Activated CD8-positive, alpha-beta memory T cell treated with anti-CD3 and anti-CD28 coated beads, Interleukin-2, amount 10 ng/mL, durations not matched to agents 7 days and 5 days (primary cell): ENCODE measurements at places on chromosomes 12 and 14. TPM values are rescaled to one million over a fixed set of nuclear protein-coding genes. Genes with fewer than 3 reads are reported as not detected.

- H3K27ac ChIP-seq: no peak overlapping the region
- H3K4me3 ChIP-seq: no peak overlapping the region
- peaks cover 9% of the 10 kb centered on the region for H3K4me1 ChIP-seq
- DNase-seq: no peak
Observed at GRCh38 chr14:68762953-68763764, 29.7 kb downstream of the ZFP36L1 start.

- H3K27me3 ChIP-seq: peaks cover 50% of the 10 kb centered on the region
- peaks cover 2% of the 10 kb centered on the region for H3K4me1 ChIP-seq
- no peak overlapping the region for H3K27ac ChIP-seq
- DNase-seq: no peak
- H3K36me3 ChIP-seq: no peaks in the 10 kb centered on the region
- H3K4me3 ChIP-seq: no peak overlapping the region
Observed at GRCh38 chr12:55024575-55024974, 4.8 kb downstream of the NEUROD4 start.

PLEKHD1 gene
- total RNA-seq: 0.12 TPM

DNA sequence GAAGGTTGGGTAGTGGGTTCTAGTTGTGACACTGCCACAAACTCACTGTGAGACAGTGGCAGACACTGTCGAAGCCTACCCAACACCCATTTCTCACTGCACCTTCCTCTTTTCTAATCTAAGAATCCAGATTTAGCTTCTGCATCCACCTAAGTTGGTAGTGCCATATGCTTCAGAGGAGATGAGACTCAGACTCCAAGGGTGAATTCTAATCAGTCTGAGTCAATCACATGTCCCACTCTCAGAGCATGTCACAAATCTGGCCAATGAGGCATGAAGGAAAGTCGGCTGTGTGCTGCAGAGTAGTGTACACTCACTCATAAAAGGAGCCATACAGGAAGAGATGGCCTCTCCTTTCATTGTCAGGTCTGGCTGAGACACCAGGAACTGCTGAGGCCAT lies 102.1 kb upstream of the RAP1B start:
- DNase-seq: no peak
- H3K4me1 ChIP-seq: peaks cover 5% of the 10 kb centered on the region
- H3K27me3 ChIP-seq: no peaks in the 10 kb centered on the region
- peaks cover 8% of the 10 kb centered on the region for H3K36me3 ChIP-seq

- H3K27ac ChIP-seq: no peak overlapping the region
- no peaks in the 10 kb centered on the region for H3K4me1 ChIP-seq
- no peaks in the 10 kb centered on the region for H3K36me3 ChIP-seq
- H3K27me3 ChIP-seq: no peaks in the 10 kb centered on the region
- no peak overlapping the region for H3K4me3 ChIP-seq
Observed at GRCh38 chr14:53872681-53873089, 83.9 kb downstream of the BMP4 start.

CCDC177 gene
- not detected for total RNA-seq

ANAPC5 gene
- total RNA-seq: 138 TPM

DNA sequence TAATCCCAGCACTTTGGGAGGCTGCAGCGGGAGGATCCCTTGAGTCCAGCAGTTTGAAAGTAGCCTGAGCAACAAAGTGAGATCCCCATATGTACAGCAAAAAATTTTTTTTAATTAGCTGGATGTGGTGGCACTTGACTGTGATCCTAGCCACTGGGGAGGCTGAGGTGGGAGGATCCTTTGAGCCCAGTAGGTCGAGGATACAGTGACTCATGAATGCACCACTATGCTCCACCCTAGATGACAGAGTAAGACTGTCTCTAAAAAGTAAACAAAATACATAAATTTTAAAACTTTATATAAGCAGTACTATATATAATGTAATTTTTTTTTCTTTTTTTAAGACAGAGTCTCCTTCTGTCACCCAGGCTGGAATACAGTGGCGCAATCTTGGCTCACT lies 115.4 kb downstream of the ESR2 start:
- H3K36me3 ChIP-seq: peaks cover 45% of the 10 kb centered on the region
- no peak overlapping the region for H3K27ac ChIP-seq
- H3K27me3 ChIP-seq: no peaks in the 10 kb centered on the region
- no peak overlapping the region for H3K4me3 ChIP-seq

DNA sequence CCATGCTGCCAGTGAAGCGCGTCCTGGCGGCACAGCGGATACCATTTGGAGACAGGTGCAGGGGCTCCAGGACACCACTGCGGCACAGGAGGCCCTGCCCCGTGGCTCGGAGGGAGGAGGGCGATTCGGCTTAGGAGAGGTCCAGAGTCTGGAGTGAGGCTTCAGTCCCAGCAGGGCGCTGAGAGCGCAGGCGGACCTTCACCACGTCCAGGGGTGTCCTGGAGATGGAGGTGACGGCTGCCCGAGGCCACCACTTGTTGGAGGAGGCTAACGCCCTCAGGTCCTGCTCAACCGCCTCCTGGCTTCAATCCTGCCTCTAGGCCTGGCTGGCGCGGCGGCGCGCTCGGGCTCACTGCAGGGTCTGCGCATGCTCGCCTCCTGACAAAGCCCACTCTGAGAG lies 45.7 kb downstream of the EIF2S3B start:
- H3K4me1 ChIP-seq: peaks cover 31% of the 10 kb centered on the region
- no peak overlapping the region for H3K4me3 ChIP-seq
- no peak for DNase-seq
- peaks cover 41% of the 10 kb centered on the region for H3K36me3 ChIP-seq
- no peaks in the 10 kb centered on the region for H3K27me3 ChIP-seq

DNA sequence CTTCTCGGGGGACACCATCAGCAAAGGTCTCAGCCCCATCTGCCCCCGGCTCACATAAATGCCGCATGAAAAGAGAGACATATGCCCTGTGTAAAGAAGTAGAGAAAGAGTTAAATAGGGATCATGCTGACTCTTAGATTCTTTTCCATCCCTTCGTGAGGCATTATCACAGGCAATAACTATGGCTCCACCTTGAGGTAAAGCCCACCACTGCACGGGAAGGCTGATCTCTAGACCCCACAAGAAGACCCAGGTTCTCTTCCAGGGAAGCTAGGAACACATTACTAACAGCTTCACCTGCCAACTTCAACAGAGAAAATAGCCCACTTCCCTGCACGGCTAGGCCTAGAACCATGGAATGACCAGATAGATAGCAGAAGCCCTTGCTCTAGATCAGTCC lies 14.1 kb upstream of the NOP2 start:
- H3K36me3 ChIP-seq: peaks cover 56% of the 10 kb centered on the region
- H3K4me1 ChIP-seq: peaks cover 8% of the 10 kb centered on the region
- DNase-seq: no peak
- H3K4me3 ChIP-seq: no peak overlapping the region

GRCh38 chr14:76953311-76953945 lies 75.1 kb downstream of the IRF2BPL start:
- H3K36me3 ChIP-seq: no peaks in the 10 kb centered on the region
- H3K4me3 ChIP-seq: peak overlapping the region; percentile 44
- peak overlapping the region; percentile 72 for H3K27ac ChIP-seq
- DNase-seq: peak; percentile 69
- H3K27me3 ChIP-seq: no peaks in the 10 kb centered on the region

ADAM21 gene
- total RNA-seq: not detected

DNA sequence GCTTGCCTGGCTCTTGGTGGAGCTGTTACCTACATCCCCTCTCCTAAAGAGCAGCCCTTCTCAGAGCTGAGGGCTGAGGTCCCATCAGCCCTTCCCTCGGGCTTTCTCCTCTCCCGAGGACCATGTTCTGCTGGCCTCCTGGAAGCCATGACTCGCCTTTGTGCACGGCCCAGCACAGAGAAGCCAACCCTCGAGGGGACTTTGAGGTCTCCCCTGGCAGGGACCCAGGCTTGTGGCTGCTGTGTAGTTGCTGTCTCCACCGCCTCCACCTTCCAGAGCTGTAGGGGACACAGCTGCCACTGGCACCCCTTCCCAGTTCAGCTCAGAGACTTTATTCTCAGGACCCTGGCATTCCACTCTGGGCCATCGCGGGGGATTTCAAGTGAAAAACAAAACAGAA lies 22.9 kb upstream of the CCND2 start:
- H3K27ac ChIP-seq: no peak overlapping the region
- DNase-seq: no peak
- peaks cover 11% of the 10 kb centered on the region for H3K4me1 ChIP-seq
- H3K4me3 ChIP-seq: no peak overlapping the region
- H3K36me3 ChIP-seq: peaks cover 2% of the 10 kb centered on the region
- H3K27me3 ChIP-seq: peaks cover 9% of the 10 kb centered on the region

DNA sequence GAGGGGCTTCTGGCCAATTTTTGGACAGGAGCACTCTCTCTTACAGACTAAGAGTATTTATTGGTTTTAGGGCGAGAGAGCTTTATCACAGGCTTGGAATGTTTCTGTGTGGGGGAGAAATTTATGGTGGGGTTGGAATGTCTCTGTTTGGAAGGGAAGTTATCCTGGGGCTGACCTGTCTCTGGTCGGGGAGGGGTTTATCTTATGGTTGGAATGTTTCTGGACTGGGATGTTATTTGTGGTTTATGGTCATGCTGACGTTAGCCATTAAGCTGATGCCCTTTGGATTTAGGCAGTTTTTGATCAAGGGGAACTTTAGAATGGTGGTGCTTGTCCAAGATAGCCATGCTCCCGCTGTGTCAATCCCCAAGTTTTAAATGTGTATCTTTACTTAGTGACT lies 614.8 kb downstream of the DIO2 start:
- H3K27me3 ChIP-seq: no peaks in the 10 kb centered on the region
- no peak for DNase-seq

TAS2R14 gene
- total RNA-seq: 1.8 TPM

DNA sequence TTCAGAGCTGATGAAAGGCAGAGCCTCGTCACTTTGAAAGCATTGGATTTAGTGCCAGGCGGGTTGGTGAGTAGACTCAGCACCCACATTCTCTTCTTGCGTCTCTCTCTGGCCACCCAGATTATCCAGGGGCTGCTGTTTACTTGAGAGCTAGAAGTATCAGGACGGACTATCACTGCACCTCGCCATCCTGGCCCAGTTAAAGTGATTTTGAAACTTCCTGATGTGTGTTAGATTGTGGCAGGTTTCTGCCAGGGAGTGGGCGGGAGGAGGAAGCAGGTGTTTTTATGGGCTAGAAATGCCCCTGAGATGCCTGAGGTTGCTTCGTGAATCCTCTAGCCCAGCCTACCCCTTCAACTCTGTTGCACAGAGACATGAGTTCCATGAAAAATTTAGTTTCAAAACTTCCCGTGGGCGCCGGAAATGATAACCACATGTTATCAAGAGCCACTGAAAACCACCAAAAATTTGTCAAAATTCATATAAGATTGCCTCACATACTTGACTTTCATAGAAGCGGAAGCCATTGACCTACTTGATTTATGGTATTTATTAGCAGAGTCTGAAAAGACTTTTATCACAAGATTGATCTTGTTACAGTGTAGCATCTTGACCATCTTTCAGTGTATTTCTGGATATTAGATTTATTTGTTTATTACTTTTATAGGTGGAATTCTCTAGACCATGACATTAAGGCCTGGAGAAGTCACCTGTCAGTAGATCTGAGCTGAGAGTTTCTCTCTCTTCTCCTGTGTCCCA lies 466.0 kb downstream of the RAD51B start:
- peaks cover 2% of the 10 kb centered on the region for H3K36me3 ChIP-seq
- no peak overlapping the region for H3K4me3 ChIP-seq

- H3K4me3 ChIP-seq: no peak overlapping the region
- H3K27me3 ChIP-seq: no peaks in the 10 kb centered on the region
- H3K36me3 ChIP-seq: no peaks in the 10 kb centered on the region
- DNase-seq: no peak
- H3K4me1 ChIP-seq: peaks cover 8% of the 10 kb centered on the region
Observed at GRCh38 chr14:68137704-68138619, 318.4 kb downstream of the RAD51B start.

RNU4-1 gene
- total RNA-seq: 2,122 TPM

DNA sequence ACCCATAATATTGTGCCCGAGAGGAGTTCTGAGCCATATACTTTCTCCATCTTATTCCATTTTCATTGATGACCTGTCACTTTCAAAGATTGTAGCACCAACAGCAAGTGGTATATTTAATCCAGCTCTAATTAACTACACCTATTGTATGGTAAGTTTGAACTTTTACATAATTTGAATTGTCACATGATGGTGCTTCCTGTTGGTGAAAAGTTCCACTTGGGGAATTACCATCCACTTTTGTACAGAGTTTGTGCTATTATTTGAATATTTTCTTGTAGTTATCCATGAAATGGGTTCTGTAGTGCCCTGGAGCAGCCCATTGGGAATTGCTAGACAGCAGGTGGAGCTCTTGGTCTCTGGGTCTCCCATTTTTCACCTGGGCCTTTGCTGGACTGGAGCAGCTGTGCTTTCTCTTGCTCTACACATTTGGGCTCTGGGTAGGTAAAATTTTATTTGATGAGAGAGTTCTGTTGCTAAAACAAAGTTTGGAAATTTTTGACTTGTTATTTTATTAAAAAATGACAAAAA lies 3.0 kb downstream of the SMCO3 start:
- peaks cover 11% of the 10 kb centered on the region for H3K4me1 ChIP-seq
- H3K27ac ChIP-seq: no peak overlapping the region
- no peaks in the 10 kb centered on the region for H3K36me3 ChIP-seq
- H3K4me3 ChIP-seq: no peak overlapping the region
- DNase-seq: no peak

DNA sequence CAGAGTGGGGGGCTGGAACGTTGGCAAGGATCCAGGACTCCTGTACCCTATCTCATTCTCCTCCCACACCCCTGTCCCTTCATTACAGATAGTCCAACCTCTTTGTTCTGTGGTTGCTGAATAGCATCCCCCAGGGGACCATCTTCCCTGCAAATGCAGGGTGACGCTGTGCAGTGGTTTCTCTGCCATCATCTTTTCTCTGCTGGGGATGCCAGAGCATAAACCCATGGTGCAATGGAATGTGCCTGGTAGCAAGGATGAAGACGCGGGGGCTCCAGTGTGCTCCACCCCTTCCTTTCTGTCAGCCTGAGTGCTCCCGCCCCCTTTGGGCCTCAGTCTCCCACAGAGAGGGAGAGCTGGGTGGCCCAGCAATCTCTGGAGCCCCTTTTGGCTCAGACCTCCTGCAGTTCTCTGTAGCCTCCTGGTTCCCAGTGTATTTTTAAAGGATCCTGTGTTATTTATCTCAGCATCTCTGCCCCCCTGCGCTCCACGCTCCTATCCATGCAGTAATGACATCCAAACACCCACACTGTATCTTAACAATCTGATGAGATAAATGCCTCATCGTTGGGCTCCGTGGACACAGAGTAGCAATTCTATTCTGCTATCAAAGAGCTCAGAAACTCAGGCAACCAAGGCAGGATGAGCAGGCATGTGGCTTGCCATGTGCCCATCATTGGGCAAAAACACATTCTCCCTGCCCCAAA lies 212.8 kb downstream of the CACNA1C start:
- DNase-seq: no peak
- no peak overlapping the region for H3K4me3 ChIP-seq
- no peak overlapping the region for H3K27ac ChIP-seq
- H3K27me3 ChIP-seq: peaks cover 4% of the 10 kb centered on the region

GRCh38 chr14:43522191-43522590 lies 984.9 kb downstream of the FSCB start:
- no peak overlapping the region for H3K4me3 ChIP-seq
- DNase-seq: no peak
- no peaks in the 10 kb centered on the region for H3K27me3 ChIP-seq
- no peaks in the 10 kb centered on the region for H3K36me3 ChIP-seq

DNA sequence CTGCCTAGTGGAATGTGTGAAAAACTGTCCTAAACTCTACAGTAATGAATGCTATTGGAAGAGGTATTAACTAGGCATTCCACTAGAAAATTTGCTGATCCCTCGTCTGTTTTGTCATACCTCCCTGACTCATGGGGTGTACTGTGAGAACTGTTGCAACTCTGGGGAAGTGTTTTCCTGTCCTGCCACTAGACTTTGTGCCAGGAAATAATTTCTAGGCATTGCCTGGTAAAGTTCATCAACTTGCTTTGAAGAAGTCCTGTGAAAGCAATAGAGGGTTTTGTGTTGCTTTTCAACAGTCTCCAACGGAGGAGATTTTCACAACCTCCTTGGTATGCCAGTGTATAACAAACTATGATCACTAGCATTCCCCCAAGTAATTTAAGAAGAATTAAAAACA lies 139.9 kb downstream of the AKAP6 start:
- H3K27me3 ChIP-seq: peaks cover 20% of the 10 kb centered on the region
- H3K36me3 ChIP-seq: no peaks in the 10 kb centered on the region
